ENCODE measurements at places on chromosomes 6 and 20.

DNA sequence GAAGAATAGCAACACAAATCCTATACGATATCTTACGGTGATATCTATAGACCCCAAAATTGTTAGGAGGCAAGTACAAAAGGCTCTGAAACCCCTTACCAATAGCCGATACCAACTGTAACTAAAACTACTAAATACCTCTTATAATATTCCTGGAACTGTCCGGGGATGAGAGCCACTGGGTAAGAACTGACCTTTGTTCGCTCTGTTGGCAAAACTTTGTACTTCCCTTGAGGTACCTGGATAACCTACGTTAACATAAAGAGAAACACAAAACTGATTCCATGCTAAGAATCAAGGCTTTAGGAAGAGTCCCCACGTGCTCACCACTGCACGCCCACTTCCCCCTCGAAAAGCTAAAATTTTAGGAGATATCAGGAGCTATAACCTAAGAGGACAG lies 9.7 kb downstream of the PHF10 start:
- no peak for DNase-seq

- no peak for DNase-seq
Measured at GRCh38 chr6:5107341-5107740, 22.2 kb downstream of the PPP1R3G start.

DNA sequence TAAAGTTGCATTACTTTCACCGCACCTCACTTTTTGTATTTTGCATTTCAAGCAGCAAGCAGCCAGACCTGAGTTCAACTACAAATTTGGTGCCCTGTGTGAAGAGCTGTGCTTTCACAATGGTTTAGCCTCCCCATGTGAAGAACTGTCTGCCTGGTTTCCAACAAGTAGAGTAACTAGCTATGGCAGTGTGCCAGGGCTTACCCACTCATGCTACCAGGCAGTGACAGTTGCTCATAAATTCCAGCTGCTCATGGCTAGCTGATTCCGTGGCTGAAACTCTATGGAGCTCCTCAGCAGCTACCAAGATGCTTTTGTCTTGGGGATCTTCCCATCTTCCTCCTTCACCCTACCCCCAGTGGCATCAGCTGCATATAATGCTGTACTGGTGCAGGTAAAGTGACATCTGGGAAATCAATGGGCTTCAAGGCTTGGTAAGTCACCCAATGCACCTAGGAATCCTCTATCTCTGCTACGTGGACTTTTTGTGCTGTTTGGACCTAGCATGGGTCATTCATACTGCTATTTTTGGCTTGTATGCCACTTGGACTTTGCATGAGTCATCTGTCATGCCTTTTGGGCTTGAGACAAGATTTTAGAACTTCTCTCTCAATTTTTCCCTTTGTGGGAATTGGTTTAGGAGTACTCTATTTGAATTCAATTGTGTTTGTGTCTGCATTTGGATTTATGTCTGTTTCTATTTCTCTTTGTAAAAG lies 176.5 kb upstream of the GJE1 start:
- DNase-seq, result no peak

DNA sequence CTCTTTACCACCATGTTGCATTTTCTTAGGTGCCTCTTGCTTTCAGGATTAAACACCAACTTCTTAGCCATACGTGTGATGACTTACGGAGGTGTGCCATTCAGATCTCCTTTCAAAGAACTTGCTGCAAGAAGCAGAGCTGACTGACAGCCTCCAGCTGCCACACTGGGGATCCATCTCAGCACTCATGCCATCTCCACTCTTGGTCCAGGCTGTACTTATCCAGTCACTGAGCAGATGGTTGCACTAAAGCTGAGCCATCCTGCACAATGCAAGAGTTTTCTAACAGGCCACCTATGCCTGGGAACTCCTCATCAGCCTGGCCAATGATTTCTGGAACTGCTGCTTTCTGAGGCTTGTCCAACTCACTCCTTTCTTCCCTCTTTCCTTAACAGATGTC lies 31.4 kb upstream of the KIF6 start:
- DNase-seq, result no peak

DNA sequence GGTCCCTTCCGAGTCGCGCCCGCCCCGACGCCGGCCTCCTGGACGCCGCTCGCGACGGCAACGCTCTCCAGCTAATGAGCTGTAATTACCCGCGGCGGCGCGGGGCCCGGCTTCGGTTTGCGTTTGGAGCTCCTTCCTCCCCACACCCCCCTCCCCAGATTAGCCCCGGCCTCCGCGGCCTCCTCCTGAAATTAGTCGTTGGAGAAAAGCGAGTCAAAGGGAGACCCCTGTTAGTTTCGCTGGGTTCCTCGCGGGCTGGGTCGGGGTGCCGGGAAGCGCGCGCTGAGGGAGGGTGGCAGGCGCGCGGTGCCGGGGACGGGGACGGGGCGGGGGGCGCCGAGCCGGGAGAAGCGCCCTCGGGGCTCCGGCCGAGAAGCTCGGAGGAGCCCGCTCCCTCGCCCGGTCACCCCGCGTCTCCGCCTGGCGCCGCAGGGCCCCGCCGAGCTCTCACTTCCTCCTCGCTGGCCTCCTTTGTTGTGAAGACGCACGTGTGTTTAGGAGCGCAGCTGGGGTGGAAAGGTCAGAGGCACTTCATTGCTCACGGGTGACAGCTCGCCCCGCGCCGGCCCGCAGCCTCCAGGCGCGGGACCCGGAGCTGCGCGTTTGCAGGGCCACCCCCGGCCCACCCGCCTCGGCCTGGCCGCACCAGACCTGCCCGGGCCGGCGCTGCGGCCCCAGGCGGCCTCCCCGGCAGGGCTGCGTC lies 4.9 kb downstream of the FOXC1 start:
- no peak for DNase-seq

GRCh38 chr6:108937170-108937569 lies 88.9 kb downstream of the ARMC2 start:
- DNase-seq, result no peak

- no peak for DNase-seq
Measured at GRCh38 chr6:13099771-13100170, 228.6 kb downstream of the TBC1D7 start.

All from stimulated activated naive CD4-positive, alpha-beta T cell (primary cell).